Activated T-cell treated with anti-CD3 and anti-CD28 coated beads, Interleukin-2, amount 50 U/mL, for 4 hours (primary cell): ENCODE measurements at places on chromosomes 2 and 18. TPM values are rescaled to one million over a fixed set of nuclear protein-coding genes. Genes with fewer than 3 reads are reported as not detected.

The UGT1A10 gene
- not detected for total RNA-seq

The MAPK4 gene
- not detected for total RNA-seq

The ANKRD30B gene
- not detected for total RNA-seq

The NYAP2 gene
- total RNA-seq, result not detected

The RGPD3 gene
- total RNA-seq, result 0.16 TPM

The HSPE1 gene
- 521 TPM for total RNA-seq
